A172 (cell line): ENCODE measurements at places on chromosomes 5 and 9. TPM values are rescaled to one million over a fixed set of nuclear protein-coding genes. Genes with fewer than 3 reads are reported as not detected.

MSMP gene
- total RNA-seq = not detected in 2 replicates

GRCh38 chr5:15026944-15027343 is 155.4 kb upstream of the ANKH start:
- no peak for DNase-seq

- DNase-seq = peak; percentile 59
Observed at GRCh38 chr5:38603691-38604090, 47.2 kb upstream of the LIFR start.

- DNase-seq = peak; percentile 69
Observed at GRCh38 chr5:173963182-173963838, 25.7 kb upstream of the C5orf47 start.

DNA sequence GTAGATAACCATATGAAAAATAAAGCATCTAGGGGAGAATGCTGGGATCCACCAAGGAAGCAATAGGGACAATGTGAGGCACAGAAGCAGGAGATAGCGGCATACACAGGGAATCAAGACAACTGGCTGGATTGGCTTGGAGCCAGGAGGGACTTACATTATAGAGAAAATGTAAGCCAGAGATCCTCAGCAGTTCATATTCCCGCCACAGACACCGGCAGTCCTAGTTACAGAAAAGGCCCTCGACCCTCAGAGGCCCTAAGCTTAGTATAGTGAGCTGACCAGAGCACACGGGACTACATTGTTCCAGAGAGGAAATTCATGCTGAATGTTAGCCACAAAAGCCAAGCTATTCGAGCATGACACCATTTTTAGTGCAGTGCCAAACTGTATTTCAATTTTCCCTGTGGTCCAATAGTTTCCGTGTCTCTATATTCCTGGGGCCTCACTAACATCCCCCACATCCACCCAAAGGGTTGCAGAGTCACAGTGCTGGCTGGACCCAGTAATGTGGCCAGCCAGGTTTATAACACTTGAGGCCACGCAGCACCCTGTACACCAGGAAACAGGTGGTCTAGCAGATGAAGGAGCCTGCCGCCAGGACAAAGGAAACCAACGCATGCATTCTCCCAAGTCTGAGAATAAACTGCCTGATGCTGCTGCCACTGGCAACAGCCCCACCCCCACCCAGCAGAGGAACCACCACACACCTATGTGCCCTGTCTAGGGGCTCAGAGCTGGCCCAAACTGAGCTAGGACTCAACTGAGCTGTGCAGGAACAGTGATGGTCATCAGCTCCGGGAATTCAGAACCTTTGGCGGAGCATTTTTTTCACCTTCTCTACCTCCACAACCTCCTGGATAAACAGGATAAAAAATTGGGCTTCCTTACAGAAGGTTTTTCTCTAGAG is 693.2 kb upstream of the CHD1 start:
- no peak for DNase-seq

FAM221B gene
- not detected in 2 replicates for total RNA-seq

GRCh38 chr5:141508798-141509611 is 20.1 kb downstream of the PCDHGC5 start:
- DNase-seq = peak; percentile 93

SOHLH1 gene
- not detected in 2 replicates for total RNA-seq

CDX1 gene
- not detected in 2 replicates for total RNA-seq

- DNase-seq = no peak
Observed at GRCh38 chr5:180350711-180351465, 2.2 kb downstream of the GFPT2 start.

DNA sequence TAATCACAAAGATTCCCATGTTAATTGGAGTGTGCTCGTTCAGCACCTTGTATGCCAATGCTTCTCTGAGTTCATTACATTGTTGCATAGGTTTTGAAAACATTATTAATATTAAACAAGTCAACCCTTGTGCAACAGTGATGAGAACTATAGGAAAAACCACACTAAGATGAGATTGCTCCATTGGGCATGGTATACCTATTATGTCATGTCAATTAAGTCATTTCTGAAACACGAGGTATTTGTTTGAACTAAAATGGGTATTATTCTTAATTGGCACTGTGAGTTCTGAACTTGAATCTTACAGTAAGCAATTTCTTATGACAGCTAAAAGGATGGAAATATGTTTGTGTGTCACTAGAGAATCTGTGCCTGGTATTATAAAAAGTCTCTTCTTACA is 447.7 kb downstream of the EFNA5 start:
- DNase-seq = no peak

PIP5K1B gene
- total RNA-seq = not detected in 2 replicates

- no peak for DNase-seq
Observed at GRCh38 chr5:137890845-137891244, 1.6 kb downstream of the PKD2L2 start.

DNA sequence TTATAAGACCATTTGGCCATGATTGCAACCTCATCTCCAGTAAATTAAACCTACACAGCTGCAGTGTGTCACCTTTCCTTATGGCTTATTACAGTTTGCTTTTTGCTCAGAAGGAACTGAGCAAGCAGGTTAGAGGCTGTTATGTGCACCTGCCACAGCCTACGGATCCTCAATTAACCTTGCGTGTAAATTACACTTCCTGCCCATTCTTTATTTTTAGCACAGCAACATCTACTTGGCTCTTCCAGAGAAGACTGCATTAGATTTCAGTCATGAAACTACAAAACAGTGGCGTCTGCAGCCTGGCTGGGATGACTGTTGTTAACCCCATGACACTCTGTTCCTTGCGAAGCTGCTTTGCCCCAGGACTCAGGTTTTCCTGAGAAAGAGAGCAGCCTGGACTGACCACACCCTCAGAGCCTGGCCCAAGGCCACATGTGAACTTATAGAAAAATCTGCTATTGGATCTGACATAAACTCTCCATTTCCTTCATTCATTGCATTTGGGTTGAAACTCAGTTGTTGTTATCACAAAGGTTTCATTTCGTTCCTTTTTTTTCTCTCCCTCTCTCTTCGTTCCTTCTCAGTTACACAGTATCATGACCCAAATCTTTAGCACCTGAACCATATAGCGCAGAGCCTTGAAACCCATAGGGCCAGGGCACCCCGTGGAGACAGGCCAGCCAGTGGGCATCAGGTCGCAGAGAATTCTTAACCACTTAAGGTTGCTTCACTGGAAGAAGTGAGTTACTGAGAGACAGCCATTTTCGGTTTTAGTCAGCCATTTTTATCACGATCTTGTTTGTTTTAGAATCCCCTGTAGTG is 138.6 kb downstream of the PALM2AKAP2 start:
- no peak for DNase-seq

DNA sequence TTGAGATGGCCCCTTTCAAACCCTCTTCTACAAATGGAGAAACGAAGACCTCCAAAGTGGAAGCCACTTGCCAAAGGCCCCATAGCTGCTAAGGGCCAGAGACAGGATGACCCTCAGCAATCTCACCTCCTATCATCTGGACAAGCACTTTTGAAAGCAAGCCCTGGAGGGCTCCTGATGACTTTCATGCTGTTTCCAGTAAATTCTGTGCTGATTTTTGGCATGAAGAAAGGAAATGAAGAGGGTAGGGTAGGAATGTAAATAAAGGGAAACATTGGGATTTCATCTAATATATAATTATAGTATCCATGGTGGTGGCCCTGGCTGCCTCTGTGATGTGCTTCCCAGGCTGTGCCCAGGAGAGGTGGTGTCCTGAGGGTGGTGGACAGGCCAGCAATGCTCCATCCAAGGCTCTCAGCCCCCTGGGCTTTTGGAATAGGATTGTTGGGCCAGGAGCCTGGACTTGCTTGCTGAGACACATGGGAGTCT is 208.0 kb upstream of the TRIM32 start:
- DNase-seq = no peak

GRCh38 chr5:176438959-176439757 is 9.0 kb upstream of the FAF2 start:
- peak; percentile 85 for DNase-seq

DNA sequence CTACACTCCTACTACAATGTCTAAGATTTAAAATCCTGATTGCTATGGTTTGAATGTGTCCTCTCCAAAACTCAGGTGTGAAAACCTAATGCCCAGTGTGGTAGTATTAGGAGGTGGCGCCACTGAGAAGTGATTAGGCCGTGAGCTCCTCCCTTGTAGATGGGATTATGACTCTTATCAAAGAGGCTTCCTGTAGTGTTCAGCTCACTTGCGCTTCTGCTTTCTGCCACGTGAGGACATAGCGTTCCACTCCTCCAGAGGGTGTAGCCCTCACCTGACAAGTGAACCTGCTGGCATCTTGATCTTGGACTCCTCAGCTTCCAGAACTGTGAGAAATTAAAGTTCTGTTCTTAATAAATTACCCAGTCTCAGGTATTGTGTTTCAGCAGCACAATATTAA is 33.0 kb upstream of the WHRN start:
- no peak for DNase-seq

C9orf152 gene
- total RNA-seq = not detected in 2 replicates
